ENCODE measurements at places on chromosomes 11 and 22. TPM values are rescaled to one million over a fixed set of nuclear protein-coding genes. Genes with fewer than 3 reads are reported as not detected.

DNA sequence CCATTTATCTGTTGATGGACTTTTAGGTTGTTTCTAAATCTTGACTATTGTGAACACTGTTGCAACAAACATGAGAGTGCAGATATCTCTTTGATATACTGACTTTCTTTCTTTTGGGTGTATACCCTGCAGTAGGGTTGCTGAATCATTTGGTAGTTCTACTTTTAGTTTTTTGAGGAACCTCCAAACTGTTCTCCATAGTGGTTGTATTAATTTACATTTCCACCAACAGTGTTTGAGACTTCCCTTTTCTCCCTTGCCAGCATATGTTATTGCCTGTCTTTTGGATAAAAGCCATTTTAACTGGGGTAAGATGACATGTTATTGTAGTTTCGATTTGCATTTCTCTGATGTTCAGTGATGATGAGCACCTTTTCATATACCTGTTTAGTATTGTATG is 330.0 kb downstream of the DDX10 start:
- H3K4me1 ChIP-seq = no peaks in the 10 kb centered on the region
- H3K4me3 ChIP-seq = no peak overlapping the region
- no peaks in the 10 kb centered on the region for H3K27me3 ChIP-seq

GRCh38 chr22:24516301-24516737 is 21.2 kb downstream of the UPB1 start:
- no peak overlapping the region for H3K27ac ChIP-seq
- no peaks in the 10 kb centered on the region for H3K36me3 ChIP-seq
- H3K4me3 ChIP-seq = peak overlapping the region; percentile 17
- DNase-seq = peak; percentile 82
- H3K27me3 ChIP-seq = peaks cover 3% of the 10 kb centered on the region

- no peak overlapping the region for H3K27ac ChIP-seq
- DNase-seq = peak; percentile 12
- no peaks in the 10 kb centered on the region for H3K27me3 ChIP-seq
- no peaks in the 10 kb centered on the region for H3K36me3 ChIP-seq
Observed at GRCh38 chr11:104286129-104286528, 122.2 kb upstream of the PDGFD start.

DNA sequence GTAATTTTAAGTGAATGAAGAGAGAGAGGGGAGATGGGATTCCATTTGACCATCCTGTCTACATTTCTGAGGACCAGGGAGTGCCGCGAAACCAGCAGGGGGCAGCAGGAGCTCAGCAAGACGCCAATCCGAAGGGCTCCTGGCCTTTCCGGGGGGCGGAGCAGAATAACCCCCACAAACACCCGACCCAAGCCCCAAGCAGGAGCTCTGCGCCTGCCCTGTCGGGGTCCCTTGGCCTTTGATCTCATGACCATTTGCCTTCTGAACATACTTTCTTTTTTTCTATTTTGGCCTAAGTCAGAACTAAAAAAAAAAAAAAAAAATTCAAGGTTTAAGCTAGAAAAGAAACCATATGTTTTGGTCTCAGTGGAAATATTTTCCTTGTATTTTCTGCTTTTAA is 21.9 kb upstream of the SCN2B start:
- no peak overlapping the region for H3K27ac ChIP-seq
- peak overlapping the region; percentile 20 for H3K4me3 ChIP-seq
- no peaks in the 10 kb centered on the region for H3K4me1 ChIP-seq
- DNase-seq = peak; percentile 63

DNA sequence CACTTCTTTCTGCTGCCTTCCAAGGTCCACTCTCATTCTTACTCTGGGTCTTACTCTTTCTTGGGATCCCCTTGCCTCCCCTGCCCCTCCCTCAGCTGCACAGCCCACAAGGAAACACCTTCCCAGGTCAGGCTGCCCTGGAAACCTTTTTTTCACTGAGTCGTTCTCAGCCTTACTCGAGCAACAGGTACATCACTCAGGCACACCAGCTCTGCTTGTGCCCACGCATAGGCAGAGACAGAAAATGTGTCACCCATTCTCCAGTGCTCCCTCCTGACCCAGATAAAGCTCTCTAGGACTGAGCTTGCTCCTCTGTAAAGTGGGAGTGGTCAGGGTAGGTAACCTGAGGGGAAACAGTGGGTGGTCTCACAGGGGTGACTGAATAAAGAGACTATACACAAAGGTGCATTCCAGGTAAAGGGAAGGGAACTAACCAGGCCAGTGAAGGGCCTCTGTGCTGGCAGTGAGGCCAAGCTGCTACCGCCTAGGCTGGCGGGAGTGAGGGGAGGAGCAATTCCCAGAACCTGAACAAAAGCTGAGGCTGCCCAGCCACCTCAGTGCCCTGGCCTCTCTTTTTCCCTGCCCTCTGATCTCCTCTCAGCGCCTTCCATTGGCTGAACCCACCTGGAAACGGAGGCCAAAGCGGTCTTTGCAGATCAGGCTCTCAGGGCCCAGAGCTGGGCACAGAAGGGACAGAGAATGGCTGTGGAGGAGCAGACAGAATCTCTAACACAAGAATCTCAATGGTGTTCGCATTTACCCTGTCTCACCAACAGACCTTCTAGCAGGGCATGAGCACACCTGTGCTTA is 15.9 kb downstream of the PRG3 start:
- H3K4me1 ChIP-seq = no peaks in the 10 kb centered on the region
- H3K4me3 ChIP-seq = no peak overlapping the region
- no peak overlapping the region for H3K27ac ChIP-seq
- no peak for DNase-seq

- peak overlapping the region; percentile 45 for H3K27ac ChIP-seq
- H3K4me3 ChIP-seq = no peak overlapping the region
- H3K27me3 ChIP-seq = no peaks in the 10 kb centered on the region
- H3K36me3 ChIP-seq = no peaks in the 10 kb centered on the region
Observed at GRCh38 chr11:75468534-75469340, 35.7 kb upstream of the KLHL35 start.

- peak; percentile 25 for DNase-seq
- H3K27me3 ChIP-seq = no peaks in the 10 kb centered on the region
- peaks cover 4% of the 10 kb centered on the region for H3K4me1 ChIP-seq
Observed at GRCh38 chr22:37021710-37022482, 2.4 kb downstream of the MPST start.

DNA sequence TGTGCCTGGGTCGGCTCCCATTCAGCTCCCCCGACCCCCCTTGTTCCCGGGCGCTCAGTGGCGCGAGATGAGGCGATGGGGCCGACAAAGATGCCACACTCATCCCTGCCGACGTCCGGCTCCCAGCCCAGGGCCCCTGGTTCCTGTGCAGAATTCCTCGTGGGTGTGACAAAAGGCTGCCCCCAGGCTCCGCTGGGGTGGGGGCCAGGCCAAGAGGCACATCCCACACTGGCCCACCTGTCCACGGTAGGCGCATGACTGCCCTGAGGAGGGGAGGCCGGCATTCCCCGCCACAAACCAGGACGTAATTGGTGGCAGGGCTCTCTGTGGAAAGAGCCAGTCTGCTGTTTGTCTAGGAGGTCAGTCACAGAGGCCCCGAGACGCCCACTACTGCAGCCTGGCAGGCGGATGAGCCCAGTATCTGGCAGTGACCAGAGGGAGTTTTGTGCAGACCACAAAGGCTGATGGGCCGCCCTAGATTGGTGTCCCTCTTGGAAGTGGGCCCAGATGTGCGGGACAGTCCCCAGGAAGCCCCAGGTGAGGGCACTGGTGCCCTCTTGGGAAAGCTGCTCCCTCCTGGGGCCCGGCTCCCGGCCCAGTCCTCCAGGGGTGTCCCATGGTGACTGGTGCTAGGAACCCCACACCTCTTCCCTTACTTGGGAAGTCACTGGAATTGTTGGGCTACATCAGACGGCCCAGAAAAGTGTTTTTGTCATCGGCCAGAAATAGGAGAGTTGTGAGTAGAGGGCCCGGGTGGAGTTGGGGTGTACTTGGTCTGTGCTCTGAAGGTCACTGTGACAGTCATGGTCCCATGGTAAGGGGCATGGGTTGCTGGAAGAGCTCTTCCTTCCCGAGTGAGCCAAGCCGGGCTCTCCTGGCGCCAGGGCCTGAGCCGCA is 5.8 kb downstream of the CCND1 start:
- peaks cover 62% of the 10 kb centered on the region for H3K36me3 ChIP-seq
- H3K4me1 ChIP-seq = peaks cover 13% of the 10 kb centered on the region
- DNase-seq = no peak
- no peak overlapping the region for H3K27ac ChIP-seq

GRCh38 chr22:49296561-49296960 is 531.1 kb downstream of the BRD1 start:
- no peak for DNase-seq
- no peaks in the 10 kb centered on the region for H3K27me3 ChIP-seq
- no peak overlapping the region for H3K27ac ChIP-seq
- H3K4me1 ChIP-seq = no peaks in the 10 kb centered on the region
- no peaks in the 10 kb centered on the region for H3K36me3 ChIP-seq
- no peak overlapping the region for H3K4me3 ChIP-seq

DNA sequence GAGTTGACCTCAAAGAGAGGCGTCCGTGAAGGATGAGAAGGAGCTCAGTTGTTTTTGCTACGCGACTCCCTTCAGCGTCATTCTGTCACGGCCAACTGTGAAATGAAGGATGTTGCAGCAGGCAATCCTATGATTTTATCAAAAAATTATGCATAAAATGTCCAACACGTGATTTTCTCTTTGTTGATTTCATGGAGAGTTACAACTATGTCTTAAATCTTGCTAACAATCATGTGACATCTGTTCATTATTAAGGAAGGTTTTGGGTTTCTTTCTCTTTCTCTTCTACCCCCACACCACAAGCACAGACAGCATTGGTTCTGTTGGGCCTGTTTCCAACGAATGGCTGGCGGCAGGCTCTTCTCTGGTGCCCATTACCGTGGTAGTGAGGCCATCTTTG is 3.7 kb downstream of the KRTAP5-4 start:
- H3K36me3 ChIP-seq = no peaks in the 10 kb centered on the region
- DNase-seq = no peak
- no peaks in the 10 kb centered on the region for H3K27me3 ChIP-seq
- no peak overlapping the region for H3K27ac ChIP-seq
- H3K4me3 ChIP-seq = no peak overlapping the region
- H3K4me1 ChIP-seq = no peaks in the 10 kb centered on the region

Gene SCGB2A2
- not detected for total RNA-seq

Gene B3GAT1
- total RNA-seq = under 0.01 TPM

Gene OR52A5
- not detected for total RNA-seq

Gene ARCN1
- 87.8 TPM for total RNA-seq

Gene OR5P2
- not detected for total RNA-seq
